Hematopoietic multipotent progenitor cell treated with erythropoietin and hydrocortisone succinate and interleukin-3 and kit ligand, for 4 days (in vitro differentiated cells): ENCODE measurements at places on chromosomes 1 and 21.
A peak's percentile ranks its signal among the peaks of the same experiment; 100 is the strongest.

- peak; percentile 97 for DNase-seq
These were observed 207.5 kb upstream of the SAMSN1 start for GRCh38 chr21:14753466-14754258.

- DNase-seq, result no peak
These were observed 15.1 kb downstream of the RNF223 start for GRCh38 chr1:1058921-1059493.

- no peak for DNase-seq
These were observed 22.7 kb upstream of the SLFNL1 start for GRCh38 chr1:41044187-41044586.

DNA sequence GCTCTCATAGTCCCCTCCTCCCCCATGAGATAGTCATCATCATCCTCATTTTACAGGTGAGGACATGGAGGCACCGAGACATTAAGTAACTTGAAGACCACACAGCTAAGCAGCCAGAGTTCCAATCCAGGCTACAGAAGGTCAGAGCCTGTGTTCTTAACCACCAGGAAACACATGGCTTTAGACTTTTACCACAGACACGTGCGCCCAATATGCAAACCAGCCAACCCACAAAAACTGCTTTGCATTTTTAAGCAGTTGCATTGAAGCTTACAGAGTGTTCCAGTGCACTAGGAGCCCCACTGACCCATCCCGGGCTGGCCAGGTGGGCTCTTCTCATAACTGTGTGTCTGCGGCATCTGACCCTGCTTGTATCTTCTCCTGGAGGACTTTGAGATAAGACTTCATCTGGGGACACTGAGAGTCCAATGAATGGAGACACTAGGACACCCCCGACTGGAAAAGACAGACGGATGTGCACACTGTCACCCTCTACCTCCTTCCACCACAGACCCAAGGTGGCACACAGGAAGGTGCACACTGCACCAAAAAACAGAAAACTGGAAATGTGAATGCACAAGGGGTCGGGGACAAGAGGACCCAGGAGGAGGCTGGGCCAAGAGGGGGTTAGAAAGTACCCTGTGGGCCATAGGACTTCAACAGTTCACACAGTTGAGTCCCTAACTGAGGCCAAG is 56.4 kb downstream of the ETS2 start:
- DNase-seq, result peak; percentile 87

- peak; percentile 64 for DNase-seq
These were observed 27.5 kb downstream of the ERG start for GRCh38 chr21:38470755-38471154.

DNA sequence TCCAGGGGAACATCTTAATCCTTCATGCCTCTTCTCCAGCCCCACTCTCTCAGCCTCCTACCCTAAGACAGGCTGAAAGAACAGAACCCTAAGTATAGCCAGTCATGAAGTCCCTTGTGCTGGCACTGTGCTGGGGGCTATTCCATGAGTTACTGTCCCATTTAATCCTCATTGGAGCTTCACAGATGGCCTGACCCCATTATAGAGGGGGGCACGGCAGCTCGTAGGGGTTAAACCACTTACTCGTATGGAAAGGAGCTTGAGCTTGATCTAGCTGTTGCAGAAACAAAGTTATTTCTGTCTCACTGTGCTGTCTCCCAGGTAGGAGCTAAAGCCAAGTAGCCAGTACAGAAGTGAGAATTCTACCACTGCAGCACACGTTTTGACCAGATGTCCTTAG is 203.2 kb upstream of the COA6 start:
- DNase-seq, result no peak

- no peak for DNase-seq
These were observed 332 bp downstream of the KCNJ6 start for GRCh38 chr21:37915941-37916309.

- DNase-seq, result peak; percentile 31
These were observed 254.8 kb downstream of the LTN1 start for GRCh38 chr21:28737674-28738419.

- DNase-seq, result no peak
These were observed 2.2 kb downstream of the SLC19A2 start for GRCh38 chr1:169483500-169483966.

DNA sequence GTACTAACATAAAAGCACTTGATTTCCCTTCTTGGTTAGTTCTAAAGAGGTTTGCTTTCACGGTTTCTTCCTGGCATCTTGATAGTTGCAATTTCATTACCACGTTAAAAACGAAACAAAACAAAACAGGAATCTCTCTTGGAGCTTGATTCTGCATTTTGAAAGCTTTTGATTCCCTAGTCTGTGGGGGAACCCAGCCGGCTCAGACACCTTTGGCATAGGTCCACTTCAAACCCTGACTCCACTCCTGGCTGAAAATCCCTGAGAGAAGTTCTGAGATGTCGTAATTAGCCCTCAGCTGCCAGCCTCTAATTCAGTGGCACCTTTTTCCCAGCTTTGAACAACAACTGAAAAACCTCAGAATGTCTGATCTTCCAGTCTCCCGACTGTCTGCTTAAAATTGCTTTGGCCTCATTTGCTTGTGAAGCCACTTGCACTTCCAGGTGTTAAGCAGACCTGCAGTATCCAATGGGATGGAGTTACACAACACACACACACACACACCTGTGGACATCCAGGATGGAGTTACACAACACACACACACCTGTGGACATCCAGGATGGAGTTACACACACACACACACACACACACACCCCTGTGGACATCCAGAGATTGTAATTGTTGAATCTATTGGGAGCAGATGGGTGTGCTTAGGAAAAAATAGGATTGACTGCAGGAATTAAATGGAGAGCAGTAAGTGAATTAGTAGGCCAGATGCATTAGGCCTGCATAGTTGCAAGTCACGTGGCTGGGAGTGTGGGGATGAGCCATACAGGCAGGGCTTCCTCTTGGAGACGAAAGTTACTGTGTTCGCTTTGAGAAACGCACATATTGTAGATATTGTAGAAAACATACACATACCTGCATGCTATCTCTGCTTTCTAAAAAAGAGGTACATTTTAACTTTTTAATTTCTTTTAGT is 285.6 kb upstream of the FMN2 start:
- no peak for DNase-seq

GRCh38 chr1:110675060-110675791 is 486 bp upstream of the KCNA3 start:
- no peak for DNase-seq

DNA sequence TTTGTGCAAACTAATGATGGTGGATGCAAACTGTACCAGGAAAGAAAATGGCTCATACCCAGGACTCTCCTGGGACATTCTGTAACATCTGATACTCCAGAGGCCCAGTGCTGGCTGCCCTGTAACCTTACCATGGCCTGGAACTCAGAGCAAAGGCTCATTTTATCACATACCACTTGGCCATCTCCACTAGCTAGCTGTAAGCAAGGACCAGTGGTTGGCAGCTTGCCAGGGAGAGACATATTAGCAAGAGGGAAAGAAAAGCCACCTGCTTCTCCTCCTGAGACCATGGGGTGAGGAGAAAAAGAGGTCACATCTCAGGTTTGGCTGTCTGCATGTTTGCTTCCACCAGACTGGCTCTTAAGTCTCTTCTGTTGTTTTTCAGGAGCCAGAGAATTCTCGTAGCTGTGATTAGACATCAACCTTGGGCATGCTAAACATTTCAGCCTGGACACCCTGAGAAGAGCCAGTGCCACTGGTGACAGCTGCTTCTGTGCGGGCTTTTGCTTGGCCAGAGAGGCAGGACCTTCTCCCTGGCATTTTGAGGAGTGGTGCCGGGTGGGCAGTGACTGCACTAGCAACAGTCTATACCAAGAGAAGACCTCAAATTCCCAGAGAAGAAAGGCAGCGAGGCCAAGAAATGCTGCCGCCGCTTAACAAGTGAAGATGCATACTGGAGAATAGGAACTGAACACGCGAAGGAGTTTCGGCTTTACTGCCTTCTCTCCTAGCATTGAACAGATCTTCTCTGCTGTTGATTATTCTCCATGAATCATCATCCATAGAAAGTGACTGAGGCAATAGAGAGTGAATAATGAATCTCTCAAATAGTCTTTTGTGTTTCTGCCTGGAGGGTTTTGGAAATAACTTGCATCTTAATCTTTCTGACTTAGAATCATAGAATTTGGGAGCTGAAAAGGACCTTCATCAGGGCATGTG is 6.7 kb upstream of the INKA2 start:
- peak; percentile 57 for DNase-seq

- no peak for DNase-seq
These were observed 1060.4 kb upstream of the TMPRSS15 start for GRCh38 chr21:19463966-19464365.

- peak; percentile 50 for DNase-seq
These were observed 69.8 kb upstream of the SSBP3 start for GRCh38 chr1:54475946-54476516.

DNA sequence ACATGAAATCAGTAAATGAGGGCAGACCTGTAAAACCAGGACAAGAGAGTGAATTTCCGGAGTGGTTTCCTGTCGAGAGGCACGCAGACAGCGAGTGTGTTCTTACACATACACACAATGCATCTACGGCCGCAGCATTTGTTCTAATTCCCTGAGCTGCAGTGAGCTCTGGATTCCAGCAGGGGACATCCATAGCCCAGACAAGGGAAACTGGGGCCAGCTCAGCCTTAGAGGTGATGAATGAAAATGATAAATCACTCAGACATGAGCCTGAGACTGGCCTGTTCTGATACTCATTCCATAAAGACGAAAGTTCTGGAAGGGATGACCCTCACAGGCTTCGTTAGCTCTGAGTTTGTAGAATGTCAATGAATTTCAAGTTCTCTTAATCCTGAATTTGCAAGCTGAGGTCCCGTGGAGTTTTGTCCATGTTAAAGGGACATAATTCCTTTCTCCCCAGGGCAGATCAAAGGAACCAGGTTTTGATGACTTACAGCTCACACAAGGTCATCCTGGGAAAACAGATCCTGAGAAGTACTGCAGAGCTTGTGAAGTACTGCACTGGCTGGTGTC is 207.9 kb upstream of the C1orf87 start:
- DNase-seq, result peak; percentile 86

DNA sequence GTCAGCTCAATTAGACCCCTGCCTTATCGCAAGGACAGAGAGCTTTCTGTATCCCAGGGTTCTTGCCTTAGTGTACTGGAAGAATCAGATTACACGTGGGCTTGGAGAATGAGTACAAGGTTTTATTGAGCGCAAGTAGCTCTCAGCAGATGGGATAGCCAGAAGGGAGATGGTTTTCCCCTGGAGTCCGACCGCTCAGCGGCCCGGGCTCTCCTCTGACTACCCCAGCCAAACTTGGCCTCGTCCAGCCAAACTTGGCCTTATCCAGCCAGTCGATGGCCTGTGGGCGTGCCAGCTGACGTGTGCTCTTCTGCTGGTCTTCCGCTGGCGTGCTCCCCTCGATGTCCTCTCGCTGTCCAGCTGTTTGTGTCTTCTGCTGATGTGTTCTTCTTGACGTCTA is 136.9 kb downstream of the SYT14 start:
- DNase-seq, result no peak

GRCh38 chr1:209382231-209383100 is 201.0 kb upstream of the CAMK1G start:
- DNase-seq, result peak; percentile 27

DNA sequence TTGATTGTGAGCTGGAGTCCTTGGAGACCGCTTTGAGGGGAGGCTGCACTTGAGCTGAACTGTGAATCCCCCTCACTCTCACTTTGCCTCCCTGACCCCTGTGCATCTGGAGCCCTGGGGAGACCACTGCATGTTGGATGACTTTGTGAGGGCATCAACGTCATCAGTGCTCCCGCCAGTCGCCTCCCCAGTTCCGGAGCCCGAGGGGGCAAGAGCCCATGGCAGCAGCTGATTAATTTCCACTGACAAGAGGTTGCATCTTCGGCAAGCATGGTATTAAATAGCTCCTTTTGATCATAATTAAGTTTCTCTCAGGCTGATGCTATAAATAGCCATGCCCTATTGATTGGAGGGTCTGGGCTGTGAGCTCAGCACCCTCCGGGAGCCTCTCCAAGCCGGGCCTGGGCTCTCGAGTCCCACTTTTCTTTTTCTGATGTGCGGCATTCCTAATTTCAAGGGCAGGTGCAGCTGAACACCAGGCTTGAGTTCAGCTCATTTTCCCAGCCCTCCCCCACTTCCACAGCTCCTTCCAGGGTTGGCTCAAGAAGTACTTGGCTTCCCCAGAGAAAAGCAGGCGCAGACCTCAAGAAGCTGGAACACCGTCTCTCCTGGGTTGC is 33.2 kb downstream of the KCND3 start:
- DNase-seq, result no peak

DNA sequence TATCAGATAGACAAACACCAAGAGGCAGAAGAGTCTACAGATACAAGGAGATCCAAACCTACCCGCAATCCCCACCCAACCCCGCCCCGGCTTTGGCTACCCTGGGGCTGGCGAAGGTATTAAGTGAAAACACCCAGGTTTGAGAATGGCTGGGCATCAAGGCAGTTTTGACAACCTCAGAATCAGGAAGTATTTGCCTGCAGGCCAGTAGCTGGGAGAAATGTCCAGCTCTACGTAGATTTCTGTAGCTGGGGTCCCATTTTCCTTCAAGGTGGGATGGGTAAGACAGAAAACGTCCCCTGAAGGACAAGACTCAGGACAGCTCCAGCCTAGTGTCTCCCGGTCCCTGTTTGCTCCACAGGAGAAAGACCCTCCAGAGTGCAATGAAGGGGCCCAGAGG is 101.8 kb upstream of the ERG start:
- no peak for DNase-seq

- peak; percentile 70 for DNase-seq
These were observed 41.2 kb upstream of the CFAP298 start for GRCh38 chr21:32653326-32653901.

GRCh38 chr1:24801176-24801575 is 55.9 kb downstream of the CLIC4 start:
- DNase-seq, result peak; percentile 41

- no peak for DNase-seq
These were observed 75.0 kb downstream of the CEP350 start for GRCh38 chr1:180029524-180030135.

DNA sequence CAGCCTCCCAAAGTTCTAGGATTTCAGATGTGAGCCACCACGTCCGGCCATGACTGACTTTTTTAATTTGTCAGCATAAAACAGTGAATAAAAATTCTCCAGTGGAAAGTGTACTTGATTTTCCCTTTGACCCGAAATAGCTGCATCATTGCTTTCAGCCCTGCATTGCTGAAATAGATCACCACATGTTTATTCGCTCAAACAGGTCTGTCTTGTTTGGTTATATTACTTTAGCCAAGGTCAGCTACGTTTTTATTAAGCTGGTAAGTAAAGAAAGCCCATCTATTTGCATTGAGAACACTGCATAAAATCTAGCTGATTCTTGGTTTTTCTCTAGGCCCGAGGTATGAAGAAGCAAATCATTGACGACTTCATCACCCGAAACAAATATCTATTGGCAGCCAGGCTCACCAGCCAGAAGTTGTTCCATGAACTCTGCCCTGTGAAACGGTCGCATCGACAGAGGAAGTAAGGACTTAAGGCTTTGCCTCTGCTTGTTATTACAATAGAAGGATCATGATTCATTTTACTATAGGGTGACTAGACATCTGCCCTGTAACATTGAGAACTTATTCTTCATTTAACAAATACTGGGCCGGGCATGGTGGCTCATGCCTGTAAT is 25.6 kb downstream of the AGMAT start:
- no peak for DNase-seq
